Effector CD4-positive, alpha-beta T cell (primary cell): ENCODE measurements at places on chromosomes 6 and 20.
A peak's percentile ranks its signal among the peaks of the same experiment; 100 is the strongest.

DNA sequence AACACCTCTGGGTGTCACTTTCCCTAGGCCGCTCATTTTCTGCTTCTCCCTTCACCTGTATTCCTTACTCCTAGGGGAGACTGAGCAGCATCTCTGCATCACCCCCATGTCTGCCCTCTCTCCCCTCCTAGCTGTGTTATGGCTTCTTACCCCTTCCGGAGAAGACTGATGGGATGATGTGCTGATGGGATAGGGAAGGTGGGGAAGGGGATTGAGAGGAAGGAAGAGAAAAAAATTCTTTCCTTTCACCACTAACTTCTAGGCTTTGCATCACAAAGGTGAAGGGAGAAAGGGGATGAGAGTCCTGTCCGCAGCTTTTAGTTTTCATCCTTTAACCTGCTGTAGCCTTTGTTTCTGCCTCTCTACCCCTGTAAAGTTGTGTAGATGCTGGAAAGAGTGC lies 26.7 kb downstream of the AKAP7 start:
- DNase-seq, result no peak

DNA sequence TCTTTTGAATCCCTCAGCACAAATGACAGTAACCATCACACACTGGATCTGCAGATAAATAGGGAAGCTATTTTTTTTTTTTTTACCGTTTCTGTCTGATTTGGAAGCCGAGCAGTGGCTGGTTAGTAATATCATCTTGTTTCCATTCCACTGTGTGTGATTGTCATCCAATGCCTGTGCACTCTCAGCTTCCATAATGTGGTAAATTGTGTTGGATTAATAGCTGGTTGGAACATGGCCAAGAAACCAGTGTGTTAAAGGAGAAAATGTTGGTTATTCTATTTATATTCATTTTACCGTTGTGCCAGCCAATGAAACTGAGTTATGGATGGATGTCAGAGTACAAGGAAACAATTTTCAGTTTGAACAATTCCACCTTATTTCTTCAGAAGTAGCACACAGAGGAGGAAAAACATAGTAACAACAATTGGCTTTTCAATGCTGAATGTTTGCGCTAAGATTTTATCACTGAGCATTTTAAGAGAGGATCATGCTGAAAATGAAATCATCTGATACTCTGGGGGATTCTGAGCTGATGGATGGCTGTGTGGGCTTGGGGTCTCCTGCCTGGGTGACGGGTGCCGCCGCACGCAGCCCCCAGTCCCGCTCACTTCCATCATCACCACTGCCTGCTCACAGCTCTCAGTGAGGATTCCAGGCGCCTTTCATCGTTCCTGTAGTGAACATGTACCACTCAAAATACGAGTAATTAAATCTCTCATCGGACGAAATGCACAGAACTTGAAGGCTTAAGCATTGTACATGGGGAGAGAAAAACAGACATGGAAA lies 40.7 kb upstream of the EXOC2 start:
- DNase-seq, result no peak

GRCh38 chr20:34042262-34042661 lies 48.6 kb downstream of the RALY start:
- no peak for DNase-seq

GRCh38 chr6:84019141-84019841 lies 14.3 kb upstream of the MRAP2 start:
- no peak for DNase-seq

DNA sequence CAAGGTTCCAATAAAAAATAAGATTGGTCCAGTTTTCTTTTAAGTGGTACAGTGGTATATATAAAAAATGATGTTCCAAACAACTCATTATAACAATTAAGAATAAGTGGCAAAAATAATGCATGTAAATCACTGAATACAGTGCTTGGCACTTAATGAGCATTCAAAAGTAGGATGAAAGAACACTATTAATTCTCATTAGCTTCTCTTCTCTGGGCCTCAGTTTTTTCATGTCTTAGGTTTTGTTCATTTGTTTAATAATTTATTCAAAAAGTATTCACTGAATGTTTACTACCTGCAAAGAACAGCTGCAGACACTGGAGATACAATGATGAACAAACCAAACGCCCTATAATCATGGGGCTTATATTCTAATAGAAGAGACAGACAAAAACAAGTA lies 21.1 kb downstream of the BCL2L1 start:
- no peak for DNase-seq

- no peak for DNase-seq
Measured at GRCh38 chr20:20096421-20096820, 44.1 kb downstream of the CFAP61 start.

GRCh38 chr6:44738601-44739146 lies 351.2 kb downstream of the CDC5L start:
- DNase-seq, result no peak

DNA sequence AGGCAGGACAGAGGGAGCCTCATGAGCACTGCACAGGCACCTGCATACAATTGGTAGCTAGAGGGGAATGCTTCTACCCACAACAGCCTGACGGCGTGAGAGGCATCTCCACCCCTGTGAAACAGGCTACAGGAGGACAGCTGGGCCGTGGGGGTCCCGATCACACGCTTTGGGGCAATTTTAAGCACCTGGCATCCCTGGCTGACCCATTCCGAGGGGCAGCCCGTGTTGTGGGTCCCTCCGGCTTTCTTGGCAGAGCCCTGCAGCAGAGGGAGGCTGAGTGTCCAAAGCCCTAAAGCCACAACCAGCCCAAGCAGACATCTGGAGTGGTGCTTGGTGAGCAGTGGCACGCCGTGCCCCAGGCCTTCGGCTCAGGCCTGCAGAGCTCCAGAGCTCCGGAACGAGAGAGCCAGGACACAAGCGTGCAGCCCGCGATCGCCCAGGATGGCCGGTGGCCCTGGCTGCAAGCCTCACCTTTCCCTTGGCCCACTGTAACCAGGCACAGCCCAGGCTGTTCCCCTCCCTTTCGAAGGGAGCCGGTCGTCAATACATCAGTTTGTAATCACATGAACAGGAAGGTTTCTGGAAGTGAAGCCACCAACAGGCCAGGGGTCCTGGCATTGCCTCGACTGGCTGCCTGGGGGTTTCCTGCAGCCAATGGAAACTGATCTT lies 81.4 kb downstream of the DLL1 start:
- no peak for DNase-seq

GRCh38 chr20:43911066-43911465 lies 3.6 kb upstream of the TOX2 start:
- no peak for DNase-seq

DNA sequence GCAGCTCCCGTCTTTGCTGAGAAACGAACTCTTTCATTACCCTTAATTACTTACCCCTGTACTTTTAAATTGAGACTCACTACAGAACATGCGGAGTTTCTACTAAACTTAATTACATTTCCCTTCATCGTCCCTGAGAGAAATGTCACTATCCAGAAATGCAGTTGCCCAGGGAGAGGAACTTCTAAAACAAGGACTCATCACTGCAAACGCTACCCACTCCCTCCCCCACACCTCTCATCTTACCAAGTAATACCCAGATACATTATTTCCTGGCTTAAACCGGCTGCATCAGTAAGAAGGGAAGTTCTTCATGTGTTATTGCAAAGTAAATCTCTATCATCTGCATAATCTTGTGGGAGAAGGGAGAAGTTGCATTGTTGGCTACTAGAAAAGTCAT lies 138.3 kb downstream of the IPCEF1 start:
- DNase-seq, result no peak

GRCh38 chr6:154169193-154169847 lies 130.3 kb downstream of the OPRM1 start:
- DNase-seq, result no peak

- DNase-seq, result no peak
Measured at GRCh38 chr6:40626886-40627285, 39.7 kb upstream of the LRFN2 start.

DNA sequence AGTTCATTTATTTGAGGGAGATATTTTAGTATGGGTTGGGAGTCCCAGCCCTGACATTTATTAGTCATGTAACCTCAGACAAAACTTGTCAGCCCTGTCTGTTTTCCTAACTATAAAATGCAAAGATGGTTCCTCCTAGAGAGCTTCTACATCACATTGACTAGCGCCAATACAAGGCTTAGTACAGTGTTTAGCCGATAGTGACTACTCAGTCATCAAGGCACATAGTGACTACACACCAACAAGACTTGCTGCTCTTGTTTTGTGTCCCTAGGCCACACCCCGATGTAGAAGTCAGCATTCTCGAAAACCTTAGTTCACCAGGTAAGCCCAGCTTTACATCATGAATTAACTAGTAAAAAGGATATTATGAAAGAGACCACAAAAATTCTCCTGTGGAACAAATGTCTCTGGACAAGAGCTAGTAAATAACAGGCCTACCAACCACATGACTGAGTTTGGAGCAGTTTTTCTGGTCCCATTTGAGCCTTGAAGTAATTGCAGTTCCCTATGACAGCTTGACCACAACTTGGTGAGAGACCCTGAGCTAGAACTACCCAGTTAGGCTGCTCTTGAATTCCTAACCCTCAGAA lies 68.8 kb downstream of the PFDN4 start:
- no peak for DNase-seq

DNA sequence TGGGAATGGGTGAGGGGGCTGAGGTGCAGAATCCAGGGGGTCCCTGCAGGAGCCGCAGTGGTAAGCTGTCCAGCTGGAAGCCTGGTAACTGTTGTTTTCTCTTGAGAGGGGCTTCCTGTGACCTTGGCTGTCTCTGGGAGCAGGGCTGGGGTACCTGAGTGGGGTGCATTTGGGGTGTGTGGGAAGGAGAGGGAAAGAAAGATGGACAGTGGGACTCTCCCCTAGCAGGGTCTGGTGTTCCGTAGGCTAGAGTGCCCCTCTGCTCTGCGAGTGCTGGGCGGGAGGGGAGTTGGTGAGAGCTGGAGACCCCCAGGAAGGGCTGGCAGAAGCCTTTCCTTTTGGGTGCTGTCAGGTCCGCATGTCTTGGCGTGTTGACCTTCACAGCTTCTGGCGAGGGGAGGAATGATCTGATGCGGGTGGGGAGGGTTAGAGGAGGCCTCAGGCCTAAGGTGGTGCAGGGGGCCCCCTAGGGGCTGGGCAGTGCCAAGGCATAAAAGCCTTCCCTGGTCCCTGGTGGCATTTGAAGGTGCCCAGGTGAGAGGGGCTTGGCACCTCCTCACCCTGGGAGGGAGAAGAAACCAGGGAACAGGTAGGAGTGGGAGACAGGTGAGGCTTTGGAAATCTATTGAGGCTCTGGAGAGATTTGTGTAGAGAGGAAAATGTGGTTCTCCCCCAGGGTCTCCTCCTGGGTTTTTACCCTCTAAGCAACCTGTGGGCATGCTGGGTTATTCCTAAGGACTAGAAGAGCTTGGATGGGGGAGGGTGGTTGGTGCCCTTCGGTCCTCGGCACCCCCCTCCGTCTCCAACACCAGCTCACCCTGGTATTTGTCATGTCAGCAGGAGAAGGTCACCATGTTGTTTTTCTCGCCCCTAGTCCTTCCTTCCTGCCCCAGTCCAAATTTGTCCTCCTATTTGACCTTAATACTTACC lies 3.3 kb downstream of the VEGFA start:
- DNase-seq, result peak; percentile 32

DNA sequence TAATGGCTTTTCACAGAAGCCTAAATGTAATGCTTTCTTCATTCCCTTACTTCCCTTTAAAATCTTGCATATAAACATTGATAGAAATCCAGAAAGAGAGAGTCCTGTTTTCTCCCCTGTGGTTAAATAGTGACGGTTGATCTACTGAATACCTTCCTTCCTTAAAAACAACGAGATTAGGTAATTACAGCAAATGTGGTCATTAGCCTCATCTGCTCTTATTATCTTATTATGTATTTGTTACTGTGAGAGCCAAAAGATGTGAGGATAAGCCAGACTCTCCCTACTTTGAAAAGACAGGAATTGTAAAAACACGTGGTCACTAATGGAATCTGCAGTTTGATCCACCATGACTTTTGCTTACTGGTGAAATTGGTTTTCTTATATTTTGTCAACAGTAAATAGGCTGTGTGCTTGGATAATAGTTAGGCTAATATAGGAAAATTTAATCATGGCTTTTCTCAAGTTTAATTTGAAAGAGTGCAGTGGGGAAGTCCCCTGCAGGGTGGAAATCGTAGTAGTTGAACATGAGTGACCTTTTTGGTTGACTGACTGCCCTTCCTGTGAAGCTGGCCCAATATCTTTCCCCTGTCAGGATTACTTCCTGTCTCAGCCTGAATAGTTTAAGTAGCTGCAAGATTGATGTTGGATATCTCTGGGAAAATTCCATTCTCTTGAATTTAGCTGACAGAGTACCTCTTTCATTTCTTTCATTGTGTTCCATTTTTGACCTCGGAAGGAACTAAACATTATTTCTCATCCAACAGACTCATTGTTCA lies 62.8 kb downstream of the JARID2 start:
- DNase-seq, result no peak

- no peak for DNase-seq
Measured at GRCh38 chr6:123873974-123874373, 70.3 kb downstream of the NKAIN2 start.

DNA sequence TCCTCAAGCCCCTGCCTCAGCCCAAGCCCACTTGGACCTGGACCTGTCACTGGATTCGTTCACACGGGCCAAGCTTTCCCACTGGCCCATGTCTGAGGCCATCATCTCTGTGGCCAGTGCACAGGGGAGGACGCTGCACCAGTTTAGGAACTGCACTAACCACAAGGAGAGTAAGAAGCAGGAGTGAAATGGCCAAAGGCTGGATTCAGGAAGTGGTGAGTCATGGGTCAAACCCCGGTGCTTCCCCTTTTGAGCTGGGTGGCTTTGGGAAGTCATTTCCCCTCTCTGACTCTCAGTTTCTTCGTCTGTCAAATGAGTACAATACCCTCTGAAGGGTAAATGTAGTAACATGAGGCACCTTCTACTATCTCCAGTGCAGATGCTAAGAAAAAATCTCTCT lies 87.9 kb downstream of the CD40 start:
- DNase-seq, result no peak

DNA sequence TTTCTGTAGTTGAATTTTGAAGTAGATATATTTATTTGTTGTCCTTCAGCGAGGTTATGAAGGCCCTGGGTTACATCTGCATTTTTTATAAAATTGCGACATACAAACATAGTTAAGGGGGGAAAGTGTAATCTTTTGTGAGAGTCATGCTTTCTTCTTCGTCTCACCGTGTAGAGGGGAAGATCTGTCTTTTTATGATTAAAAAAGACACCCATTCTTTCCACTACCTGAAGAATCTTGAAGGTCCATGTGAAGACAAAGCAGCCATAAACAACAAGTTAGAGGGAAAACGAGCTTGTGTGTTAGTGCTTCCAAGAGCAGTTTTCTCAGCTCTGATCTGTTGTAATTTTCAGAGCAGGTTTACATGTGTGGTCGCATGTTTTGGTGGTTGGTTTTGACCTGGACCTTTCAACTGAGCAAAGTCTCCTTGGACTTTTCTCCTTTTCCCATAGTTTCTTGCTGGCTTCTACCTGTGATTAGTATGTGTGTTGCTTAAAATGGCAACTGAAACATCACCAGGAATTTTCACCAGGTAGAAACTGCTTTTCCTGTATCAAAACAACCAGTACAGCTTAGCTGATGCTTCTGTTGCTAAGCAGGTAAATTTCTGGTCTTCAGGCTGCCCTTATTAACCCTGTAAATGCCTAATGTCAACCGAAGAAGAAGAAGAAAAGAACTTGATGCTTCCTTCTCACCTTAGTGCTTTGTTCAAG lies 37.3 kb downstream of the RREB1 start:
- no peak for DNase-seq
